HFFc6 (cell line): ENCODE measurements at places on chromosomes 5 and 9.

DNA sequence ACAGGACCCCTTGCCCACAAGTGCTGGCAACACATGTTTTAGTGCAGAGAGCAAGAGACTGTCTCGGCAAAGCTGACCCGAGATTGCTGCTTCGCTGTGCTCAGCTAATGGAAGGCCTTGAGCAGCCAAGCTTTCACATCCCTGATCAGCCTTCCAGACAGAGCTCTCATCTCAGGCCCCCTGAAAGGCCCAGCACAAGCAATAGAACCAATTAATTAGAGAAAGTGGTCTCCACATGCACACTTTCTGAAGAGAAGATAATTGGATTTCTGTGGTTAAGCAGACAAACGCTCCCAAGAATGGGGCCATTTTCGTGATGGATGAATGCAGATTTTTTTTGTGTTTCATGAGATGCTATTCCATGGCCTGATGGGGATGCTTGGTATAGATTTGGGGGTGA, 174.9 kb downstream of the NSG2 start:
- no peak for DNase-seq

- peak; percentile 11 for DNase-seq
Measured at GRCh38 chr5:60333005-60333571, 366.9 kb downstream of the DEPDC1B start.

GRCh38 chr9:117535434-117535833, 120.6 kb upstream of the ASTN2 start:
- DNase-seq, result no peak

GRCh38 chr9:116806075-116806474, 119.0 kb downstream of the TRIM32 start:
- no peak for DNase-seq

DNA sequence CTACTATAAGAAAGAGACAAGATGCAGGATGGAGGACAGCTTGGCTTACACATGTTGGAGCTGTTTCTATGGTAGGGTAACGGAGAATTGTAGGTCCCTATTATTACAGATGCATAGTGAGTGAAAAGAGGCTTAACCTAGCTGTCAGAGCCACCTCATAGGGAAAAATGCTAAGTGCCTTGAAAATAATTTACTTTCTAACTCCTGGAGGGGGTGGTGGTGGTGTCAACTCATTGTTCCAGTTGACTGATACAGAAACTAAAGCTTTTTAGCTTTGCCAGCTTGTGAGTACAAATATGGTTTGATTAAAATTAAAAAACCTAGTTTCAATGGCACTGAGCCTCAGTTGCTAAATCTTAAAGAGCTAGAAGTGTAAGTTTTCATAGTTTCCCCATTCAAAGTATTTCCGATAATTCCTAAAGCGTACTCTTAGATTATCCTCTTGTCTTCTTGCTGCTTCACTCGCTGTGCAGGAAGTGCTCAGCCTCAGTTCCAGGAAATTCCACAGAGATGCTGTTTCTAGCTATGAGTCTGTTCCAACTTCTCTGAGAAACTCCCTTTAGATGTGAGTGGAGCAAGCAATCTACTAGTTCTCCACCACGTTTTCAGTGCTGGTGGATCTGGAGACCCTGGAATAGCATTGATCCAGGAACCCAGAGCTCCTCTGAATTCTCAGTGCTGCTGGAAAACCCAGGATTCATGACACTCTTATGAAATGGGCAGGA, 265.2 kb downstream of the DMAC1 start:
- no peak for DNase-seq

GRCh38 chr5:100901821-100902341, 1.2 kb downstream of the ST8SIA4 start:
- DNase-seq, result no peak

- DNase-seq, result no peak
Measured at GRCh38 chr9:26722755-26723154, 169.8 kb downstream of the CAAP1 start.

DNA sequence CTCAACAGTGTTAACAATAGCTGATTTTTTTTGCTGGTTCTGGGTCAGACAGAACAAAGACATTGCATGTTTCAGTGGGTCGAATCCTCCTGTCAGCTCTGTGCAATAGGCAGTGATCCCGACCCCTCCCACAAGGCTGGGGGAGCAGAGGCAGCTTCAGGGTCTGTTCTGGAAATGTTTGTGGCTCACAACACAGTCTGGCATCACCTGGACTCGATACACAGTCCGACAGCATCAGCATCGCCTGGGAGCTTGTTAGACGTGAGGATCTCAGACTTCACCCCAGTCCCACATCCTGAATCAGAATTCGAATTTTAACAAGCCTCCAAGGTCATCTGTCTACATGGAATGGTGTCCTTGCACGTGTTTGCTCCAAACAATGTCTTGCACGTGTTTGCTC, 384.7 kb downstream of the IRX2 start:
- DNase-seq, result no peak

DNA sequence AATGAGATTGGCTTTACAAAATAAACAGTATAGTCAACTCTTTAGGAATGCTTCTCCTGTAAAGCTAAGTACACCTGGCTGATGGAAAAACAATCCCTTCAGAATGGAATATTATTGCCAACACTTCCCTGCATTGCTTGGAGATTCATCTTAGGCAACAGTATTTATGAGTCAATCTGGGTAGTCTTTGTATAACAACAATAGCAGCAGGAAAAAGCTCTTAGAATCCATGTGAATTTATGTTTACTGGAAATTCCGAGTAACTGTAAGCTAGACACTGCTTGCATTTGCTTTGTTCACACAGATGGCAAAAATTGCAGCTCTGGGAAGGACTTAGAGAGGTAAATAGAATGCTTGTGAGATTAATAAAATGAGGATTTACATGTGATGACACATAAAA, 101.7 kb upstream of the NTRK2 start:
- no peak for DNase-seq

GRCh38 chr5:162990856-162991497, 446.4 kb upstream of the CCNG1 start:
- no peak for DNase-seq

DNA sequence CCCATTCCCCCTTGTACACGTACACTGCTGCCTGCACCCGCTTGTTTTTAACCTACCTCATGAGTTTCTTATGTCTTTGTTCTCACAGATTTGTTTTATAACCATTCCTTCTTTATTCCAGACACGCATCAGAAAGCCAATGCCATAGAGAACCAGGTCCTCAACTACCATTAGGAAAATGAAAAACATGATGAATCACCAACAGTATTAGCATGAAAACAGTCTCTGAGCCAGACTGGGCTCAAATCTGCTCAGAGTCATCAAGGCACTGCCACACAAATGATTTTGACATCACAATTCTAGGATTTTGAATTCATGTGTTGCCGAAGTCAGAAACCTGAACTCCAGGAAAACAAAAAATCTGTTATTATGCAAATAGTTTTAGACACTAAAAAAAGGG, 394.1 kb upstream of the GRIA1 start:
- no peak for DNase-seq

GRCh38 chr5:40486437-40487275, 193.1 kb upstream of the PTGER4 start:
- DNase-seq, result no peak

DNA sequence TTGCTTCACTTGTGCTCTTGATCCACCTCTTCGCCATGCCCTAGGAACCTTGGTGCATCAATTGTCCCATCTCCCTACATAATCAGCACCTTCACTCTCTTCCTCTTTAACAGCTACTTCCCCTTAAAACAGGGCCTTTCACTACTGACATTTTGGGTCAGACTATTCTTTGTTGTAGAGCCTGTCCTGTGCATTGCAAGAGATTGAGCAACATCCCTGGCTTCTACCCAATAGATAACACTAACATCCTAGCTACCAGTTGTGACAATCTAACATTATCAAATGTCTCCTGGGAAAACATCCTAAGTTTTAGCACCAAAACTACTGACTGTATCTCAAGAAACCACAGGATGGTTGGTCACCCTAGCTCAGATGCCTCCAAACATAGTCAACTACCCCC, 854.3 kb upstream of the DMAC1 start:
- DNase-seq, result no peak

- DNase-seq, result no peak
Measured at GRCh38 chr5:116810951-116811350, 236.3 kb upstream of the SEMA6A start.

DNA sequence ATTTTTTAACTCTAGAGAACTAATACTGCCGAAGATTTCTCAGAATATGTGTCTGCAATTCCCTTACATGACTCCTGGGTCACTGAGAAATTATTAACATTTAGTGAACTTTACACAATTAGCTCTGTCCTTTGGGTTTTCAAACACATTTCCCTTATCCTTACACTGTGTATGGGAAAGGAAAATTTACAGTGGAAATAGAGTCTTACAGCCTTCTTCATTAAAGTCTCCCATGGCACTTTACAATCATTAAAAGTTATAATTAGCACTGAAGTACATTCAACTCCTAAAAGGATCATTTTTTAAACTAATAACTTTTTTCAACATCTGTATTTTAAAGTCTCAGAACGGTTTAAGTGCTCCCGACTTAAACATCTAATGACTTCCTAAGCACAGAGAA, 627.5 kb upstream of the TYRP1 start:
- DNase-seq, result no peak

GRCh38 chr9:6923086-6923485, 165.3 kb downstream of the KDM4C start:
- no peak for DNase-seq

- DNase-seq, result peak; percentile 91
Measured at GRCh38 chr9:95167998-95168397, 149.5 kb downstream of the FANCC start.

DNA sequence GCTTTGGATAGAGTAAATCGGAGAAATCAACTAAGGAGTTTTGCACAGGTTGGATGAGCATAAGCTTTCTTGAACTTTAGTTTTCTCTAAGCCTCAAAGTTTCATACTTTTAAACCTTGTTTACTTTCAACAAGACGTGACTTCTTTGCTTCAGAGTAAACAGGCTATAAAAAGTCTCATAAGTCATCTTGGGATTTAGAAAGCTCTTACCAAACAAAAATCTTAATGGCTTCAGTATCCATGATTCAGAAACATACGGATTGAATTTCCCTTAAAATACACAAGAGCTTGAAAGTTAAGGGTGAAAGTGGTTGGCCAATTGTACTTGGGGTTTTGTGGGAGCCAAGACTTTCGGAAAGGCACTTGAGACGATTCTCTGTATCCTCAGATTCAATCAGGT, 270.9 kb upstream of the ANKH start:
- no peak for DNase-seq

GRCh38 chr9:97577051-97577450, 56.1 kb downstream of the TSTD2 start:
- DNase-seq, result no peak

DNA sequence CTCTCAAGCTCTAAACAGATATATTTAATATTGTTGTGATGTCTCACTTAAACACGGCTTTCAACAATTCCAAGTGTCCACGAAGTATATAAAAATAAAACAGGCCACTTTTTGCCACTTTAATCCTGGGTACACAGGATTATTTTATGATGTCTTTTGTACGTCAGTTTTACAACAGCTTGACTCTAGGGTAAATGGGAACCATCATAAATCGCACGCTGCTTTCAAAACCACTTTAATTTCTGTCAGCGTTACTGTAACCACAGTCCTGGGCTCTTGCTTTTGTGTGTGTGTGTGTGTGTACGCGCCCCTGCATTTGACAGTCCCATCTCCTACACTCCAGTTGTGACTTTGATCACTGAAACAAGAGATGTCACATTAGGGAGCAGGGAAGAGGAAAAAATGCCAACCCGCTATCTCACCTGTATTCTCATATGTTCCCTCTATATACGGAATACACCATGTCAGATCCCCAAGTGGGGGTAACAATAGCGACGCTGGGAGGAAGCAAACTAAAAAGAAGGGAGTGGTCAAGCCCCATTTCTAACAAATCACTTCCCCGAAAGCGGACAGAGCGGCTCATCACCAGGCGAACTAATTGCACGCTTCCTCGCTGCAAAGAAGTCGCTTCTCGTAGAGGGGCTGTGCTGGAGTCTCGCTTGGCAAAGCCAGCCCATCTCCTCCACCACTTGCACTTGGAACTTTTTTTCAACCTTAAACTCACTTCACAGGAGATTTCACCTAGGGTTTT, 1.2 kb downstream of the BNC2 start:
- no peak for DNase-seq

DNA sequence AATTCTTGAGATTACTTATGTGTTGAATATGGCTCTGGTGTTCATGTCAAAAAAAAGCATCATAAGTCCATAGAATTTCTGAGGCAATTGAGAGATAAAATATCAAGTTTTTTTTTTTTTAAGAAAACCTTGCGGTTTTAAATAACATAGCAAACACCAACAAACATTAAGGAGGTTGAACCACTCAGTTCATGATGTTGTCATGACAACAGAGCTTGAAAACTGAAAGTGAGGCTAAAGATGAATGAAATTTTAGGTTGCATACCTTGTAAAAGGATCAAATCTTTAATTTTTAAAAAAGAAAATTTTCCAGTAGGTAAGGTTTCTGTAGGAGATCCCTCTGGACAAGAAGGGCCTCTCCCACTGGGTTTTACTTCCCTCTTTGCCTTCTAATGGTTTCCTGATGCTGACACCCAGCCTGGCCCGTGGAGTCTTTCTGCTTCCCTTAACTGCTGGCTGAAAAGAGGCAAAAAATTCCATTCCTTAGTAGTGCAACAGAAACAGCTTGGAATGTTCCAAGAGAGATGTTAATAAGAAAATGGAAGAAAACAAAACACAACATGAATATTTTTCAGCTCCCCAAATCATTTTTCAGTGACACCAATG, 60.0 kb upstream of the FER start:
- DNase-seq, result no peak

- no peak for DNase-seq
Measured at GRCh38 chr5:156197042-156197635, 129.8 kb upstream of the SGCD start.

DNA sequence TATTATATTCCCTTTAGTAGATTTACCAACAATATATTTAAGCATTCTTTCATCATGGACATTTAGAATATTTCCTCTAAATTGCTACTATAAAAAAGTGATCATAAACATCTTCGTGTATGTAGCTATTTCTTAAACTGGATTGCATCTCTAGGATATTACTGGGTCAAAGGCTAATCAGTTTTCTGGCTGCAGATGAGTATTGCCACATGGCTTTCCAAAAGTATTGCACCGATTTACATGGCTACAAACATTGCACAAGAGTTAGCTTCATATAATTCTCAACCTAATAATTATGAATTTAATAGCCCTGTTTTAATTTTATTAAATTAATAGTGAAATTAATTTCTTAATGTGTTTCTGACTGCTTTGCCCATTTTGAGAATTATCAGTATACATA, 183.4 kb downstream of the DMRT2 start:
- no peak for DNase-seq

- DNase-seq, result peak; percentile 29
Measured at GRCh38 chr5:123785162-123786071, 273.4 kb downstream of the CSNK1G3 start.

DNA sequence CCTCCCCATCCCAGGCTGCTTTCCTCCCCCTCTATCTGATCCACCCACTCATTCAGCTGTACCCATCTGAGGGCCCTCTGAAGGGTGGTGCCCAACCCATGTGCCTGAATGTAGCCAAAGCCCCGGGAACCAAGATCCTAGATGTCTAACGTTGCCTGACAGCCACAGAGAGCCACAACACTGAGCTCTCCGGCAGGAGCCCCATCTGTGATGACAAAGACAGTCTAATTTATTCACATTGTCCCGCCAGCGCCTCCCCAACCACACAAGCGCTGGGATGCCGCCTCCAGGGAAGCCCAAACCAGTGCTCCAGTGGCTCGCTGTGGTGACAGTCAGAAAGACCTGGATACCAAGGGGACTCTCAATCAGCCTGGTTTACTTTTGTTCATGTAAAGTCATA, 8.4 kb downstream of the IGFBPL1 start:
- no peak for DNase-seq
